ENCODE measurements at places on chromosomes 1 and 21. TPM values are rescaled to one million over a fixed set of nuclear protein-coding genes. Genes with fewer than 3 reads are reported as not detected.

- peak; percentile 21 for DNase-seq
These were observed 104.7 kb downstream of the JAK1 start for GRCh38 chr1:64861611-64862010.

GRCh38 chr1:8533907-8534306 is 216.0 kb downstream of the SLC45A1 start:
- no peak for DNase-seq

GRCh38 chr1:147072482-147073432 is 99.5 kb downstream of the PRKAB2 start:
- DNase-seq: no peak

GRCh38 chr1:185345913-185346720 is 29.1 kb upstream of the IVNS1ABP start:
- DNase-seq: no peak

DNA sequence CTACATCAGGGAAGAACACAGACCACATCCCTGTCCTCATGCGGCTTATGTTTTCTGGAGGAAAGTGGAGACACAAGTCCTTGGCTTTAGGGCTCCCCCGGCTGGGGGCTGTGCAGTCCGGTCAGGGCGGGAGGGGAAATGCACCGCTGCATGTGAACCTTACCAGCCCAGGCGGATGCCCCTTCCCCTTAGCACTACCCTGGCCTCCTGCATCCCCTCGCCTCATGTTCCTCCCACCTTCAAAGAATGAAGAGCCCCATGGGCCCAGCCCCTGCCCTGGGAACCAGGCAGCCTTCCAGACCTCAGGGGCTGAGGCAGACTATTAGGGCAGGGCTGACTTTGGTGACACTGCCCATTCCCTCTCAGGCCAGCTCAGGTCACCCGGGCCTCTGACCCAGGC is 45.5 kb downstream of the TNNT2 start:
- no peak for DNase-seq

DPT gene
- total RNA-seq: not detected

GRCh38 chr1:38241594-38242334 is 195.2 kb upstream of the POU3F1 start:
- no peak for DNase-seq

GRCh38 chr1:98737835-98738234 is 76.3 kb downstream of the SNX7 start:
- no peak for DNase-seq

CDK18 gene
- total RNA-seq: 2.1 TPM

AGMAT gene
- not detected for total RNA-seq

- no peak for DNase-seq
These were observed 66.2 kb upstream of the RNPC3 start for GRCh38 chr1:103459346-103459745.

GRCh38 chr1:76191561-76191960 is 117.0 kb downstream of the ST6GALNAC3 start:
- no peak for DNase-seq

DNA sequence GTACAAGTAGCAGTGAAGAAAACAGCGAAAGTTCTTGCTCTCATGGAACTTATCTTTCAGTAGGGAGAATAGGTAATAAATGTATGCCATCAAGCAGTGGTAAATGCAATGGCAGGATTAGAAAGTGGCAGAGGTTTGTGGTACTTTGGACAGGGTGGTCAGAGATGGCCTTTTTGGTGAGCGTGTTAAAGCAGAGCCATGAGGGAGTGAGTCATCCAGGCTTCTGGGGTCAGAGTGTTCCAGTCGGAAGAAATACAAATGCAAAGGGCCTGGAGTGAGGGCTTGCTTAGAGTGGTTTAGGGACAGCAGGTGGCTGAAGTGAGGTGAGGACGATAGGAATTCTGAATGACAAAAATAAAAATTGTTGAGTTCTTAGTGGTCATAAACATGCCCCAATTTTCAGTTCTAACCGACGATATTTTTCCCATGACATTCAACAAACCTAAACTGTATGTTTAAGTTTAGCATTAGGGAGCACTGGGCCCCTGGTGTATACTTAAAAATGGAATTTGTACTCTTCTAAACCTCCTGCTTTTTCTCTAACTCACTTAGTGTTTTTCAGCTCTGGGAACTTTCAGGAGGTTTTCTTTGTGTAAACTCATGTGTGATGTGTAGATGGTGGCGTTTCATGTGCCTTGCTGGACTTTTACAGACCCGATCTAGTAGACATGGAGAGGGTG is 78.2 kb downstream of the MACF1 start:
- DNase-seq: peak; percentile 13

DNA sequence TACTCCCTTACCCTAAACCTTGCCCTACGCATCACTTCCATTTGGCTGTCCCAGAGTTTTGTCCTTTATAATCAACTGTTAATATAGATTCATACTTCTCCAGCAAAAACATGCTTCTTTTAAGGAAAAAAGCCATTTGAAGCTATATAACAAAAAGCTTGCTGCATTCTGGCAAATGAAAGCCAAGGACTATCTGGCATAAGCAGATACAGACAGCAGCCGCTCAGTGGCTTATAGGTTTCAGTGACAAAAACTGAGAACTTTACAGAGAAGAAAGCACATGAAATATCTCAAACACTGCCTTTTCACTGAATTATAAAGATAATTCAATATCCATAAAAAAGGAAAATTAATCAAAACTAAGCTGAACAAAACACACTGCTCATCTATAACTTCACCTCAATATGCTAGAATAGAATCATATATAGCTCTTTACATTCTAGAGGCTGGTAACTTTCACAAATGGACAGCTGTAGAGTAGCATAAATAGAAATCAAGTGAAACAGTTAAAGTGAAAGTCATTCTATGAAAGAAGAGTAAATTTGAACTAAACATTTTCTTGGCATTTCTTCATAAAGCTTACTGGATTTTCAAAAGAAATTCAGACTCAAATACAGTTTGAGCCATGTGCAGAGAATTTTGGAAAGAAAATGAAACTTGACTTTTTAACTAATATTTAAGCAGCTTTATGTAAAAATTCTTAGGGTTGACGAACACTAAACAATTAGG is 19.6 kb downstream of the CDC42BPA start:
- no peak for DNase-seq

- no peak for DNase-seq
These were observed 177.0 kb downstream of the EIF4G3 start for GRCh38 chr1:20999525-21000244.

DNA sequence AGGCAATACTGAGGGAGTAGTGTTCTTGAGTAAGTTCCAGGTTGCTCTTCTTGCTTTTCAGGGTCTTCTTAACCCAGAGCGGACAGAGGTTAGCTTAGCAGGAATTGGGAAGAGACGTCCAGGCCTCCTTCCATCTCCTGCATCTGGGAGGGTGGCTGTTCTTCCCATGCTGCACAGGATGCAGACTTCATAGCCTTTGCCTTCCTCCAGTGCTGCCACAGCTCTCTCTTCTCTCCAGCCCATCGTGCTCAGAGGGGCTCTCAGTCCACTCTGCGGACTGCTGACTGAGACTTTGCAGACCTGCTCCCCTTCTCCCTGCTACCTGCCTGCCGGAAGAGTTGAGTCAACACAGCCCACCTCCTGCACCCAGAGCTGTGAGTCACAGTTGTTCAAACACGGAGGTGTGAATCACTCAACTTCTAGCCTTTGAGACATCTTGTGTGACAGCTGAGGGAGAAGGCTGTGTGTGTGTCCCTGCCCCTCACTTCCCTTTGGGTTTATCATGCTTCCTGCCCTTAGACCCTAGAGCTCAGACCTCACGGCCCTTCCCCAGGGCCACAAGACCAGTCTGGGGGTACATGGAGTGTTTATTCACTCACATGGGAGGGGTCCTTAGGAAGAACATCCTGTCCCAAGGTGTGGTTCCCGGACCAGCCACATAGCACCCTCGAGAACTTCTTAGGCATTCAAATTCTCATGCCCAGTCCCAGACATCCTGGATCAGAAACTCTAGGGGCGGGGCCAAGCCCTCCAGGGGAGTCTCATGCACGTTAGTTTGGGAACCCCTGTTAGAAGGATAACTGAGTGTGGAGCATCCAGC is 158.3 kb upstream of the CACNA1E start:
- DNase-seq: no peak

GRCh38 chr1:244027491-244028145 is 23.5 kb upstream of the ZBTB18 start:
- DNase-seq: no peak

PLA2G2C gene
- not detected for total RNA-seq

DNA sequence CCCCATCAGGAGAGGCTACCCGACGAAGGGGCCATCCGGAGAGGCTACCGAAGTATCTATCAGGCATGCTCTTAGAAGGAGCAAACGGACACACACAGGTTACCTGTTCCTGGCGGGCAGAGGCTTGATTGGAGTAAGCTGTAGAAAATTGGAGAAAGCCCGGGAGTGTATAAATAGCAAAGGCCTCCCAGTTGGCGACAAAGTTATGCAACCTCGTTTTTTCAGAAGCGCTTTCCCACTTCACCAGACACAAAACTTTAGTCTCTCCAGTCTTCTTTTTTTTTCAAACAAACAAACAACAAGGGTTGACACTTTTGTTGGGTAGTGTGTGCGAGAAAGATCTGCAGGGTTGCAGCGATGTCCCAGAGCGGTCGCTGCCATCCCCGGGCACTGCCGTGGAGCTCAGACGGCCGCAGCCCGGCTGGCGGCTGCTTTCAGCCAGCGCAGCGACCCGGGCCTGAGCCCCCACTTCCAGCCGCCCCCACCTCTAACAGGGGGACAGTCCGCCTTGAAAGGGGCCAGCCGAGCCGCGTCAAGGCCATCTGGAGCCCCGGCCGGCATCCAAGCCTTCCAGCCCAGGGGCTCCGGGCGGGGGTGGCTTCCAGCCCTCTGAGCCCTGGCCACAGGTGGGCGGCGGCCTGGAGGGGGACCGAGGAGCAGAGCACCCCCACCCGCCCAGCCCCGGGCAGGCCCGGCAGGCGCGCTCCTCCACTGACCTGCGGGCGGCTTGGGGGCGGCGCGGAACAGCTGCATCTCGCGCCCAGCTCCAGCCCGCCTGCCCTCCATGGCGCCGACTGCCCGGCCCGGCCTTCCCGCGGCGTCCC is 616 bp downstream of the MCOLN3 start:
- DNase-seq: peak; percentile 66

LMOD1 gene
- not detected for total RNA-seq

DNA sequence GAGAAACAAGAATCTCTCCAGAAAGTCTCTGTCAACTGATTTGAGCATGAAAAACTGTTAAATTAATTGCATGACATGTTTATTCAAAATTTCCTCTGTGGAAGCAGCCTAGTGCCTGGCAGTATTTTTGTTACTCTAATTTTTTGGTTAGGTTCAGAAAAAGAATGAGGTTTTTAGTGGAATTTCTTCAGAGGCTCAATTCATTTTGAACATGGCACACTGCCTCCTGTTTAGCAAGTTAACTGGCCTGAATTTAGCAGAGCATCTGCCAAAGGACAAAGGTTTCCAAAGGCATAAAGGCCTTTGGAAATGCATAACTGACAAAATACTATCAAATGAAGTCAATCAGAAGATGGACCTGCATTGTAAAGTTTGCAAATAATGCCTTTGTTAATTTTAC is 1326.5 kb downstream of the PLA2G4A start:
- no peak for DNase-seq

- peak; percentile 17 for DNase-seq
These were observed 7.0 kb upstream of the CCT8 start for GRCh38 chr21:29080454-29080941.

FMO5 gene
- not detected for total RNA-seq

- peak; percentile 66 for DNase-seq
These were observed 57.5 kb downstream of the BCL9 start for GRCh38 chr1:147598621-147599361.

GRCh38 chr21:29737186-29737585 is 202.6 kb downstream of the GRIK1 start:
- no peak for DNase-seq

DNA sequence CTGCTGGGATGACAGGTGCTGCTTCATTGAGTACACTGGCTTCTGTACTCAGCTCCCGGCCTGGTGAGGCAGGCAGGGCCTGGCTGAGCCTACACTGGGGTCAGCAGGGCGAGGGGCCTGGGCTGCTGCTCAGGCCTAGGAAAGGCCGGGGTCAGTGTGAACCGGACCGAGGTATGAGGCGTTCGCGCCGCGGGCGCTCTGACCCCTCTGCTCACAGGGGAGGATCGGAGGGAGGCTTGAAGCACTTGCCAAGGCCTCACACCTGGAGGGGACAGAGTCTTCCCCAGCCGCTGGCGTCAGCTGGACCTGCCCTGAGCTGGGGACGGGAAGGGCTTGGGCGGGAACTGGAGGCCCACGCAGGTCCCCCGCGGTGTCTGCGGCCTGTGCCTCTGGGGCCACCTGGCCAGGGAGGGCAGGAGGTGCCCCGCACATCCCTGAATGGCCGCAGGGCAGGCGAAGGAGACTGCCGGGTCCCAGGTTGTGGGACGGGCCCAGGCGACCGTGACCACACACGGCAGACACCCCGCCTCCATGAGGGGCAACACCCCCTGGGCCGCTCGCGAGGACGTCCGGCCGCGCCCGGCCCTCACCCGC is 466 bp downstream of the PEX10 start:
- DNase-seq: peak; percentile 32

GRCh38 chr1:45266151-45266801 is 59.9 kb upstream of the ZSWIM5 start:
- DNase-seq: peak; percentile 13

- DNase-seq: no peak
These were observed 21.4 kb upstream of the TGFB2 start for GRCh38 chr1:218323568-218324225.

OR10J1 gene
- total RNA-seq: not detected

GRCh38 chr1:189500778-189501177 is 976.9 kb downstream of the BRINP3 start:
- DNase-seq: no peak

GJA4 gene
- total RNA-seq: not detected

DNA sequence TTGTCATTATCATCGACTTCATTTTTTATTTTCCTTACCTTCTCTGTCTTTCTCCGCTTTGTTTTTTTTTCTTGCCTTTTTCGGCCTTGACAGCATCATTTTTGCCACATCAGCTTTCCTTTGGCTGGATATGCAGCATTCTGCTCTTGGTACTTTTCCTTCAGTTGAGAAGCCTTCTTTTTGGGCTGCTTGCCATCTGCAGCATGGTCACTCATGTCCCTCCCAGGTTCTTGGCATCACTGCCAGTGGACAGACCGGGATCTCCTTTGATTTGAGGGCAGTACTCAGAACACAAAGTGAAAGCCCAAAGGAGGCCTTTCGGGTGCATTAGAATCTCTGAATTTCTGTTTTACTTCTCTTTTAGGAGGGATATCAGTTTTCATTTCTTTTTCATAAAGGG is 3.7 kb upstream of the PARP1 start:
- DNase-seq: no peak

RHD gene
- total RNA-seq: not detected

DNA sequence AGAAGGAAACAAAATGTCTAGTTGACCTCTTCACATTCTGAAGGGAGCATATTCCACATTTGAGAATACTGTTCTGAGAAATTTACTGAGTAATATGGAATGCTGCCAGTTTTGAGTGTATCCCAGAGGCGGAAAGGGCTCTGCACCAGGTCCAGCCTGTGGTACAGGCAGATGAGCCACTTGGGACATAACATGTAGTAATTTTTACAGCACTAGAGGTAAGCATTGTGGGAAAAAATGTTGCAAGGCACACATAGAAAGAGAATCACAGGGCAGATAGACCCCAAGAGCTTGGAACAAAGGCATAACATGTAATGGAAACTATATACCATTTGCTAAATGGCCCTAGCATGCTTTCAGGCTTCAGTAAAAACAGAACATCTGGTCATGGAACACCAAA is 228.5 kb downstream of the USH2A start:
- no peak for DNase-seq

Data from SJCRH30 (cell line).